ENCODE measurements at places on chromosomes 2 and 18.

DNA sequence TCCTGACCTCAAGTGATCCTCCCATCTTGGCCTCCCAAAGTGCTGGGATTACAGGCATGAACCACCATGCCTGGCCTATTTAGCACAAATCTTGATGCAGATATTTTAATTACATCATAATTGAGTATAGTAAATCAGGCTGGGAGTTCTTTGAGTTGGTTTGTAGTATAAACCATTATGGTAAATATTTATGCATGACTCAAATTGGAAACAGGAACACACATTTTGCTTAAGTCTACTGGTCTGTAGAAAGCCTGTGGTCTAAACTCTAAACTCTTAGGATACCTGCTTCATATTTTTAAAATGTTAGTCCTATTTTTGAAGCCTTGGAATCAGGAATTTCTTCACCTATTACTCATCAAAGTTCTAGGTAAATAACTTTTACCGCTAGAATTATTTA is 16.8 kb downstream of the ASXL3 start:
- no peak for DNase-seq

- no peak for DNase-seq
Observed at GRCh38 chr18:24372279-24372872, 25.2 kb downstream of the OSBPL1A start.

DNA sequence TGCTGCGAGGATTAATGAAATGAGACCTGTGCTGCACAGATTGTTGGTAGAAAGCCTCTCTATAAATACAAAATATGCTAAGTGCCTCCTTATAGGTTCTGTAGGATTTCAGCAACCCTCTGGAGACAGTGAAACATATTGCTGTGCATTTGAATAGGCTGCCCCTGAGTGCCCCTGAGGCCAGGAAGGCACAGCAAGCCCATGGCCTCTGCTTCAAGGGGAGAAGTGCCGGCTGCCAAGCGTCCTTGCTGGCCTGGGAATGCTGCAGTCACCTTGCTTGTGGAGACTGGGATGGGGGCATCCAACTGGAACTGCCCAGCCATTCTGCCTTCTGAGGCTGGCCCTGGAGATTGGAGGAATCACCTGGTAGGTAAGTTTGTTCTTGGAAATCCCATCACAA is 397.2 kb upstream of the SMIM21 start:
- no peak for DNase-seq

- DNase-seq: no peak
Observed at GRCh38 chr2:201971531-201972228, 62.0 kb upstream of the FZD7 start.

- DNase-seq: no peak
Observed at GRCh38 chr2:176814274-176814673, 398.3 kb upstream of the HNRNPA3 start.

- no peak for DNase-seq
Observed at GRCh38 chr2:240236217-240237111, 96.0 kb upstream of the OTOS start.

GRCh38 chr18:4677006-4677405 is 221.9 kb upstream of the DLGAP1 start:
- no peak for DNase-seq

DNA sequence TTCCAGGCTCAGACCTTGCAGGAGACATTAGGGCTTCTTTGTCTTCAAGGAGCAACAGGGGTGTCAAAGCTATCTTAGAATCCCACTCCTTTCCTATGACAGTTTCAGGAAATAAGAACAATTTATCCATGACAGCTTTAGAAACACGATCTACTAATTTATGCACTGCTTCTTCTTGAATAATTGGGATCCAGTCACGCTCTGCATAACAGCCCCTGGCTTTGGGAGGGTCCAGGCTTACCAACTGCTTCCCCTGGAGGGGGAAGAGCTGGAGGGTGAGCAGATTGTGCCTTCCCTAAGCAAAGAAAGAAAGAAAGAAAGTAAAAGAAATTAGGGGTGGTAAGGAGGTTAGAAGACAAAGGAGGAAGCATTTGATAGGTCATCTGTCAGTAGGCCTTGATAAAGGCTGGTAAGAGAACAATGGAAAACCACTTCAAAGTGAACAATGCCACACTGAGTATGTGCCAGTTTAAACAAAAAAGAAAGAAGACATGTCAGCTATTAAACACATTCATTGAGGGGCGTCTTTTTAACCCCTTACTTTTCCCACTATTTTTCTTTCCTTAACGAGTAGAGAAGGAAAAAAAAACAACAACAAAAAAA is 327.6 kb downstream of the DCC start:
- DNase-seq: no peak

- DNase-seq: no peak
Observed at GRCh38 chr2:100192825-100193224, 50.4 kb upstream of the AFF3 start.

DNA sequence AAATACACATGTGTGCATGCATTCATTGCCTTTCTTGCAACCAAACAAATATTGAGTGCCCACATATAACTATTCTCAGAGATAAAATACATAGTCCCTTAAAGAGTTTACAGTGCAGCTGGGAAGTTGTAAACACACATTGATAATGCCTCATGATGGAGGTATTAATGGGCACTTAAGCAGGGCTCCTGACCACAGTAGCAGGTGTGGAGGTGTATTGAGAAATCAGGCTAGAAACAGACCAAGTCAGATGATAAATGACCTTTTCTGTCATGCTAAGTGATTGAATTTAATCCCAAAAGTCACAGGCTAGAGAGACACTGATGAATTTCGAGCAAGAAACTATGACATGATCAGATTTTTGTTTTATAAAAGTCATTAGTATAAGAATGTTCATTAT is 157.7 kb downstream of the ZNF385B start:
- no peak for DNase-seq

GRCh38 chr18:79853993-79854364 is 56.2 kb downstream of the KCNG2 start:
- DNase-seq: no peak

DNA sequence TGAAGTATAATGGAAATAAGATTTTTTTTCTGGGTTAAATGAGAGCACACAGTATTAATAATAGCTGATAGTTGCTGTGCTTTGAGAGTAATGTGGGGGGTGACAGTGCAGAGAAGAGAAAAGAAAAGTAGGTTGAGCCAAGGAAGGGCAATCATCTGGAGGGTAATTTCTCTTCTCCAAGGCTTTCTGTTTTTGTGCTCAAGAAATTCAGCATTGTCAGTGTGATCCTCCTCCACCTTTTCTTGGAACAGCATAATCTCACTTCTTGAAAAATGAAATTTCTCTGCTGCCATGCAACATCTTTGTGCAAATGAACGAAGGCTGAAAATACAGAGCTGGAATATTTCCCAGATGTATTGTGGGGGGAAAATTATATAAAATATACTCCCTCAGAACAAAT is 673.1 kb downstream of the LRRTM4 start:
- no peak for DNase-seq

DNA sequence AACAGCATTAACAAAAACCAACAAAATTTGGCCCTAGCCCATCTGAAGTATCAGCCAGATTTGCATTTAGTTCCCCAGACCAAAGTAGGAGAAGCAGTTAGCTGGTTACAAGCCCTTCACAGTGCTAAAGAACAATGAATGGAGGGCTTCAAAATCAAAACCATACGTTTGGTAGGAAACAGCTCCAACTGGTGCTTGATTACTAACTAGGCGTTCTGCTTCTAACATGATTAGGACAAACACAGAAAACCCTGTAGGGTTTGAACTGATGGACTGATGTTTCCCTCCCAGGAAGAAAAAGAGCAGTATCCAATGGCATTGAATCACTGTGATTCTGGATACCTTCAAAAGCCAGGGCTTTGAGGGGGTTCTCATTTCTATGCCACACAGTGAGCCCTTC is 20.5 kb upstream of the STAT4 start:
- no peak for DNase-seq

DNA sequence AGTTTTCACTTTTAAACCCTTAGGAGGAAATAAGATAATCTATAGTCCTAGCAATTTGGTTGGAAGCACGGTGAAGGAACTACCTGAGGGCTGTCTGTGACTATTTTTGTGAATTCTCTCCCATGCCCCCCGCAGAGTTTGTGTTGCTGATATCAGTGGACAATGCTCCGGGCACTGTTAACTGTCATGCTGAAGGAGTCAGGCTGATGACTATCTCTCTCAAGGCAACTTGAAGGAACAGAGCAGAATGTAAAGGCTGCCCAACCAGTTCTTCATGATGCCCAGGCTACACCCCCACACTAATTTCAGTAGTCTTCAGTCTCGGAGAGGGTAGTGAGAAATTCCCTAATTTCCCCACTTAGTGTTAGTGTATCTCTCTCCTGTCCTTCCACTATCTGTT is 21.6 kb upstream of the RAB6C start:
- no peak for DNase-seq

- no peak for DNase-seq
Observed at GRCh38 chr2:181779288-181780021, 99.1 kb upstream of the NEUROD1 start.

GRCh38 chr2:216001216-216002100 is 11.9 kb downstream of the MREG start:
- no peak for DNase-seq

DNA sequence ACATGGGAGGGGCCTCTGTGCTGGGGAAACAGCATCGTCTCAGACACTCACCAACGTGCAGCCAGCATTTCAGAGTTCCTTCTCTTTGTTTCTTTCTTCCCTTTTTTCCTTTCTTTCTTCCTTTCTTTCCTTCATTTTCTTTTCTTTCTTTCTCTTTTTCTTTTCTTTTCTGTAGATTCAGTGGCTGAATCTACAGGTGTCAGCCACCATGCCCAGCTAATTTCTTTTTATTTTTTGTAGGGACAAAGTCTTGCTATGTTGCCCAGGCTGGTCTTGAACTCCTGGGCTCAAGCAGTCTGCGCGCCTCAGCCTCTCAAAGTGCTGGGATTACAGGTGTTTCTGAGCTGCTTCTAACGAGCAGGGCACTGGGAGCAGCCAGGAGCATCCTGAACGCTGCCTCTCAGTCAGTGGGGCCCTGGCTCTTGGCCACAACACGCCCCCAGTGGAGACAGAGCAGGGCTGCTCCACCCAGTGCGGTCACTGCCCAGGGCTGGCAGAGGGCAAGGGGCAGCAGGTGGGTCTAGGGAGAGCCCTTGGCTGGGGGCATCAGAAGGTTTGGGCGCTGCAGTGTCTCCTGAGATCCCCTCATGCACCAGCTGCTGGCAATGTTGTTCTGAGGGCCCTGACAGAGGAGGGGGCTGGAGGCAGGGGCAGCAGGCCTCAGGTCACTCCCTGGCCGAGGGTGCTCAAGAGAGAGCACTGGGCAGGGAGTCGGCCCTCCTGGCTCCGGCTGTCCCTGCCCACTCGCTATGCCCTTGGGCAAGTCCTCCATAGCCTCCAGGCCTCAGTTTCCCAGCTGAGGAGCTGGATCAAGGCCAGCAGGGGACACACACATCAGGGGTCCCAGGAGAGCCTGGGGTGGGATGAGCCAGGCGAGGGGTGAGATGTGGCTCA is 4.7 kb upstream of the KLHL30 start:
- DNase-seq: no peak

- no peak for DNase-seq
Observed at GRCh38 chr18:67301592-67301991, 214.9 kb downstream of the DSEL start.

DNA sequence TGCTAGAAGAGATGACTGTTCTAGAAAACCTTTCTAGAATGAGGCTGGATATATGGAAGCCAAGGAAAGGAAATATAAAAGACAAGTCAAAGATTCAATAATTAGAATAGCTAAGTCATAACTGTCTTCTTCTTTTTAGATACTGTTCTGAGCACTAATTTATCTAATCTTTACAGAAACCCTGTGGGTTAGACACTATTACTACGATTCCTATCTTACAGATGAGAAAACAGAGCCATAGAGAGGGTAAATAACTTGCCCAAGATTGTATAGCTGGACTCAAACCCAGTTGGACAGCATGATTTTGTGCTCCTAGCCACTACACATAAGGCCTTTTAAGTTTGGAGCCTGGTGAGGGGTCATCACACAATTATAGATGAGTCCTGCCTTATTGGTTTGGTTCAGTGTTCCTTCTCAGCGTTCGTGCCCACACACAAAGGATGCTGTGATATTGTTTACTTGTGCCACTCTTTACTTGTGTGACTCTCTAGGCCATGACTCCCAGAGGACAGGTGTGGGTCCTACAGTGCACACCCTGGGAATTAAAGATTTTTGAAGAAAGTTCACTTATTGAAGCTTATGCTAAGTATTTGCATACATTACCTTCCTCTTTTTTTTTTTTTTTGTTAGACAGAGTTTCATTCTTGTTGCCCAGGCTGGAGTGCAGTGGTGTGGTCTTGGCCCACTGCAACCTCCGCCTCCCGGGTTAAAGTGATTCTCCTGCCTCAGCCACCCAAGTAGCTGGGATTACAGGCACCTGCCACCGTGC is 153.7 kb downstream of the PRKCE start:
- no peak for DNase-seq

GRCh38 chr2:110101280-110101844 is 14.3 kb downstream of the MALL start:
- no peak for DNase-seq

GRCh38 chr18:32598144-32598543 is 127.5 kb upstream of the GAREM1 start:
- DNase-seq: no peak

Data from stimulated activated CD4-positive, alpha-beta T cell treated with anti-CD3 and anti-CD28 coated beads, Interleukin-12 subunit alpha, Interleukin-12 subunit beta, amount 100 ng/mL, for 48 hours (primary cell).